ENCODE measurements at places on chromosomes 11 and 22.

- DNase-seq: no peak
Observed at GRCh38 chr11:36453678-36454077, 56.4 kb downstream of the TRAF6 start.

DNA sequence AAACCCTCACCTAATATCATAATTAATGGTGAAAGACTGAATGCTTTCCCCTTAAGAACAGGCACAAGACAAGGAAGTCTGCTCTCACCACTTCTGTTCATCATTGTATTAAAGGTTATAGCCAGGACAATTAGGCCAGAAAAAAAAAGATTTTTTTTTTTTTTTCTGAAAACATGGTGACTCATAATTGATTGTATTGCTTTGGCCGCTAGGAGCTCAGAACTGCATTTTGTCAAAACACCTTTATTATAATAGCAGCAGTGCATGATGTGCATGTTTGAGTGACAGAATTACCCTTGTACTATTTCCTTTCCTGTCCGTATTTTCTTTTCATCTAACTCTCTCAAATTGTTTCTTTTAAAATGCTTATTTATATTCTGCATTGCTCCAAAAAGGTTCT lies 98.1 kb downstream of the RNF169 start:
- no peak for DNase-seq

DNA sequence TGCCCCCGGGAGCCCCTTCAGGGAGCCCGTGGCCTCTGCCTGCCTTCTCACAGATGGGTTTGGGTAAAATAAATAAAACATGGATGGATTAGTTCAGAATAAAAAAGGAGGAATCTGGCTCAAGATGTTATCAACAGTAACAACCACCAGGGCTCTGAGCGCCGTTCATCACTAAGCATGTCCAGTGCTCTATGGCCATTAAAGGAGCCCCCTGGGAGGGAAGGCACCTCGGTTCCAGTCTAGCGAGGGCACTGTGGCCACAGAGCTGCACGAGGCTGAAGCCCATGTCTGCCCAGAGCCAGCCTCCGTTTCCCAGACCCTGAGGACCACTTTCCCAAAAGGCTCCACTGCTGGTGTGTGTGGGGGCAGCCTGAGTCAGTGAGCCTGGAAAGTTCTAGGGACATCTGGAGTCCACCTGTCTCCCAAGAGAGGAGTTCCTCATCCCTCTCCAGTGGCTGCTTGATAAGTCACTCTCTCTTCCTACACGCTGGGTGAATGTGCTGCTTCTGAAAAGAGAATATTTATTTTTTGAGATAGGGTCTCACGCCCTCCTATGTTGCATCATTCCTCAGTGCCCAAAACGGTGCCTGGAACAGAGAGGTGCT lies 614.6 kb downstream of the TBC1D22A start:
- DNase-seq: no peak

GRCh38 chr11:64113462-64113780 lies 52.5 kb downstream of the MACROD1 start:
- DNase-seq: no peak

GRCh38 chr11:32960553-32961164 lies 55.0 kb upstream of the DEPDC7 start:
- no peak for DNase-seq

GRCh38 chr11:26839911-26840698 lies 118.2 kb upstream of the SLC5A12 start:
- no peak for DNase-seq

DNA sequence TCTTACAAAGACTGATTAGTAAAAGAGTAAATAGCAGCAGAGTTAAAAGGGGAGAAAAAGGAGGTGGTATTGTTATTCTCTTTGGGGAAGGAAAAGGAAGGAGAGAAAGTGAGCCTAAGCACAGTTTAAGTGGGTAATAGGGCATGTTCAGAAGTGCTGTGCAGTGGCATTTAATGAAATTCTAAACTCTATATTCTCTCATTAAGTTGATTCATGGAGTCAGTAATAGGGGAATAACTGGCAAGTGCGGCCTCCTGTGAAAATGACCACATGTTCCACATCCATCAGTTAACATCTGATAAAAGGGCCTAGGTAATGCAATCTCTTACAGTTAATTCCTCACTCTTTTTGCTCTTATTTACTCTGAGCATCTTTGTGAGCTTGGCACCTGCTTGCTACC lies 516.7 kb downstream of the JRKL start:
- no peak for DNase-seq

GRCh38 chr22:23534851-23535717 lies 45.0 kb downstream of the IGLL1 start:
- no peak for DNase-seq
